LNCaP clone FGC (cell line): ENCODE measurements at places on chromosomes 6 and 20.

DNA sequence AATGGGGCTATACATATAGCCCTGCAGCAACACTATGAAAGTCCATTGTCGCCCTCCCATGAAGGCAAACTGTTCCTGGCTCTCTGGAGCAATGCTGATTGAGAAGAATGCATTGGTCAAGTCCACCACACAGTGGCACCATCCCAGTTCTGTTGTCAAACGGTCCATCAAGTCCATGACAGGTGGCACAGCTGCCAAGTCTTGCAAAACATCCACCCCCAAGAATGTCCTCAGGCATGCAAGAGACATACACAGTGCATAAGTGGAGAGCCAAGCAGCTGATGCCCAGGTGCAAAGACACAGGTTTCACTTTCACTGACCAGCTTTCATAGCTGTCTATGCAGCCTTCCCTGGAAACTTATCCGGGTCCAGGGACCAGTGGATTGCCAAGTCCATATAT lies 17.5 kb downstream of the ZNF391 start:
- no peak for DNase-seq

DNA sequence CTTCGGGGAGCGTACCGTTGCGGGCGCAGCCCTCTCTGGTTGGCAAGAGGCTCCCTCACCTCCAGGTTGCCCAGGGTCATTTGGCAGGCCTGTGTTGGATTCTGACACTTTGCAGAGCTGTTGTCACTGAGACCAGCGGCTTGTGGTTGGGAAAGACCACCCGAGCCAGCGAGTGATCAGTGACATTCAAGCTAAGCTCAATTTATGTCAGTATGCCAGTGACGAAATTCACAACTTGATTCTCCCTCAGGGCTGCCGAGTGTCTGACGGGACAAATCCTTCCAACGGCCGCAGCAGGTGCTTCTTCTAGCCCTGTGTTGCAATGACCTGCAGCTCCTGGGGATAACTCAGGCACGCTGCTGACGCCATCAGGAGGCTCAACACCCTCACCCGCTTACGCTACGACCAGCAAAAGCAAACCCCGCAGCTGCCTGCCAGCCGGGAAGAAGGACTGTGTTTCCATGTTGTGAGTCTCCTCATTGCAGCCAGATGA lies 16.9 kb upstream of the SLC22A2 start:
- no peak for DNase-seq

DNA sequence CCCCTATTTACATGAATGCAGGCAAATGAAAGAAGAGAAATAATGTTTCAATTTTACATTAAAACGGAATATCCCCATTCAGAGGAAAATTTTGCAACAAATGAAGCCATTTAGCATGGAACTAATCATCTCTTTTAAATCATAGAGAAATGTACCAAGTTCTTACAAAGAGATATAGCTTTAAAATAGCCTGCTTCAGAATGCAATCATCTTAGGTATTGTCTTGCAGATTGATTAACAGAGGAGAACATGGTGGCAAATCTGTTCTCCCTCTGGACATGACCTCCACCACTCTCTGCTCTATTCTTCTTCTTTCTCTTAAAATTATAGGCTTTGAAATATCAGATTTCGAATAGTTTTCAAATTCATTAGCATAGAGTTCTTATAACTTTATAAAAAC lies 155.7 kb upstream of the DTNBP1 start:
- DNase-seq = no peak

DNA sequence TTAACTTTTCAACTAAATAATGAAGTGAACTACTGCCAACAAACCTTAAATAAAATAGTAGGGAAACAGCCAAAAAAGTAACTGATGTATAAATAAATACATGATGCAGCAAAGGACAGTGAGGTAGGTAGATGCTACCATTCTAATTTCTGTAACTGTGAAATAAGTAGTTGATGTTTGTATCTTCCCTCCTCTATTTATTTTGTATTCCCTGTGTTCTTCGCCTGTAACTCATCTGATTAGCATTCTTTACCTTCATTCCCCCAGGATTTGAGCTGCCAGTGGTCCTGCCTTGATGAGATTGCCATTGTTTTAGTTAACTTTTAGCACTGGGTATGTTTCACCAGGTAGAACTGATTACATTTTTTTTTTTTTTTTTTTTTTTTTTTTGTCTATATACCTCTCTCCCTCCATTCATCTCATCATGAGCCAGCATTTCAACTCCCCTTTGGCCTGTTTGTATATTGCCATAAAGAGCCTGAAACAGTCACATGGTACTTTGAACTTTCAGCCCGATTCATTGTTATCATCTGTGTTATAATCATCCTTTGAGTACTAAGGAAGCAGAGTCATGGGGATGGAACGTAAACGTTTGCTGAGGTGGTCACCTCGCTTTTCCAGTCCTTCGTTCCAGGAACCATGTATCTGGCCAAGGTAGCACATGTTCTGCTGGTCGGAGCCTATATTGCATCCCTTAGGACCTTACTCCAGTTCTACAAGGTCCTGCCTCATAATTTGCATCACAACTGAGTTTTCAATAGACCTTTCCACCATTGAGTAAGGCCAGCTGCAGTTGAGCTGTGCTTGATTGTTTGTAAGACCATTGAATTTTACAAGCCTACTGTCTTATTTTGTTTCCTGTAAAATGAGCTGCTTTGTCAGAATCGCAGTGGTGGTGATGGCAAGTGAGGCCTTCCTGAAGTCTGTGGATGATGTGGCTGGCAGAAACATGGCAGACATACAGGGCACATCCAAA lies 107.6 kb downstream of the JAG1 start:
- DNase-seq = peak; percentile 34

DNA sequence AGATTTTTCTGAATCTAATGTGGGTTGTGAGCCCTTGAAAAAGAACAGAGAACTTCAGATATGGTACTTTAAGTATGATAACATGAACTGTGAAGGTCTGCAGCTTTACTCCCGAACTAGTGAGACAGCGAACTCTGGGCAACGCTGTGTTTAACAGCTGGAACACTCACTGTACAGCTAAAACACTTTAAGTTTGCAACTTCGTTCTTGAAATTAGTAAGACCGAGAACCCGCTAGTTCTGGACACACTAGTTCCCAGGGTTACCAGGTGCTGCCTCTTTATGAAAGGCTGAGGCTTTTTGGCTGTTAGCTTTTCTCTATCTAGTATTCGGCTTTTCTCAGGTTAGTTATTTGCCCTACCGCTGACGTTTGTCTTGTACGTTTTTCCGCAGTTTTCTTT lies 52.9 kb downstream of the RIOK1 start:
- DNase-seq = no peak

DNA sequence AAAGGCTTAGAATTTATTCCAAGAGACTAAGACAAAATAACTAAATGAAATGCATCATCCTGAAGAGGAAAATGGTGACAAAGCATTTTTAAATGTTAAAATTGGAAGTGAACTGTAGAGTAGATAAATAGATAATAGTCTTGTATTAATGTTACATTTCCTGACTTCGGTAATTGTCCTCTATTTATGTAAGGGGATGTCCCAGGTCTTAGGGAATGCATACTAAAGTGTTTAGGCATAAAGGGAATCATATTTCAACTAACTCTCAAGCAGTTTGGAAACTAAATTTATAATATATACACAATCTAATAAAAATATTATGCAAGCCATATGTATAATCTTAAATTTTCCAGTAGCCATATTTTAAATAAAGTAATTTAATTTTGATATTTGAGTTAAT lies 159.3 kb downstream of the WDR27 start:
- DNase-seq = no peak

GRCh38 chr20:6140947-6141346 lies 18.1 kb upstream of the FERMT1 start:
- no peak for DNase-seq

DNA sequence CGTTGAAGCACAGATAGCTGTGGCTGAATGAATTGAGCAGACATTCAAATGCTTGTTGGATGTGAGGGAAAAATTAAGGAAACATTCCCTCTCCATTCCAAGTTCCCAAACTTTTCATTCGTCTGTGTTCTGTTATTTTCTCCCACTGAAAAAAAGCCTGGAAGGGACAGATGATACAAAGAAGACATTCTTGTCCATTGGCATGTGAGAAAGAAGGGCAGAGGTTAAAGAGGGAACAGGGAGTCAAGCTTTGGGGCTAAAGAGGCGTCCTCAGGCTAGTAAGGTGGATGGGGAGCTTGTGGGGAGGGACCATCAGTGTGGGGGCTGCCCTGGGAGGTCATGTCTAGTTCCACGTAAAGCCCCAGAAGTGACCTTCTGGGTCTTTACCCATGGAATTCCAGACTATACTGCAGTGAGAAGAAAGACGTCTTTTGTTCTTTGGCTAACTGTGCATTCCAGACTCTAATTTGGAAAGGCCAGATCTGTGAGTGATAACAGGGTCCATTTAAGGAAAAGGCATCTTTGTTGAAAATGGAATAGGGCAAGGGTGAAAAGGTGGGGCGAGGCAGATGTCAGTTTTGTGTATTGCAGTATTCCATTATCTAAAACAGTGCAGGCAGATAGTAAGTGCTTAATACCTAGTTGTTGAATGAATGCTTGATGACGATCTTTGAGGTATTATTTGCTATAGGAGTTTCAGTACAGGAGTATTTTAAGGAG lies 117.5 kb downstream of the SOX4 start:
- no peak for DNase-seq

- DNase-seq = no peak
These were observed 24.7 kb downstream of the TRAF3IP2 start for GRCh38 chr6:111580826-111581505.

DNA sequence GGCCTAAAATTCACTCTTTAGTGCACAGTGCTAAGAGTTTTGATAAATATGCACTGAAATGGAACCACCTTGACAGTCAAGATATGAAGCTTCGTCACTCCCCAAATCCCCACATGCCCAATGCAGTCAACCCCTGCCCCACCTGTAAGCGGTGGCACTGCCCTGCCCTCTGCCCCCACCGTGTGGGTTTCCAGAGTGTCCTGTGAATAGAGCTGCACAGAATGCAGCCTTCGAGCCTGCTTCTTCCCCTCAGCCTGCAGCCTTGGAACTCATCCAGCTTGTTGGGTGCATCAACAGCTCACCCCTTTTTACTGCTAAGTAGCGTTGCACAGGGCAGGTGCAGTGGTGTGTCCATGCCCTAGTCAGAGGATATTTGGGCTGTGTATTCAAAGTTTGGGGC lies 216.3 kb downstream of the SYNDIG1 start:
- DNase-seq = no peak

- no peak for DNase-seq
These were observed at the start of gene TRIM15 for GRCh38 chr6:30163090-30163917. Gene TRIM15 (plus strand): TSS chr6:30163546. CDS start chr6:30163685, 139 bp downstream.

- DNase-seq = no peak
These were observed 53.4 kb downstream of the HIVEP1 start for GRCh38 chr6:12065321-12066140.

DNA sequence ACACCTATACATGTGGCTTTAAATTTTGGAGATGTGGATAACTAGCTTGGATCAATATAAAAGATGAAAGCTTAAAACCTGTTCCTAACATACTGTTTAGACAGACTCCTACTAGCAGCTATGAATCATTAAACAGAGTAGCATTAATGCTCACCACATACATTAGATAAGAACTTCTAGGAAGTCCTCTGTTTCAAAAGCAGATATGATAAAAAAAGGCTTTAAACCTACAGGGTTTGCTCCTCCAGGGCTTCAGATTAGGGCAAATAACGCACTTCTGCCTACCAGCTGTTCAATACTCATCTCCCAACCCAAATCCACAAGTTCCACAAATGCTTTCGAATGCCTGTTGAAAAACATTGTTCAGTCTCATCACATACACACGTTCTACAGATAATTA lies 1.5 kb downstream of the REPS1 start:
- DNase-seq = no peak

GRCh38 chr6:16059496-16059895 lies 69.4 kb upstream of the MYLIP start:
- DNase-seq = no peak

- DNase-seq = peak; percentile 95
These were observed 67.2 kb downstream of the PTPN1 start for GRCh38 chr20:50577175-50578018.

GRCh38 chr6:40803897-40804702 lies 216.9 kb upstream of the LRFN2 start:
- DNase-seq = no peak

- DNase-seq = no peak
These were observed 21.2 kb upstream of the ELOVL5 start for GRCh38 chr6:53369876-53370515.

- no peak for DNase-seq
These were observed 19.1 kb upstream of the TSHZ2 start for GRCh38 chr20:52953020-52953419.

GRCh38 chr6:40599555-40599954 lies 12.4 kb upstream of the LRFN2 start:
- DNase-seq = no peak

- no peak for DNase-seq
These were observed 11.0 kb downstream of the TREM1 start for GRCh38 chr6:41275489-41275888.

DNA sequence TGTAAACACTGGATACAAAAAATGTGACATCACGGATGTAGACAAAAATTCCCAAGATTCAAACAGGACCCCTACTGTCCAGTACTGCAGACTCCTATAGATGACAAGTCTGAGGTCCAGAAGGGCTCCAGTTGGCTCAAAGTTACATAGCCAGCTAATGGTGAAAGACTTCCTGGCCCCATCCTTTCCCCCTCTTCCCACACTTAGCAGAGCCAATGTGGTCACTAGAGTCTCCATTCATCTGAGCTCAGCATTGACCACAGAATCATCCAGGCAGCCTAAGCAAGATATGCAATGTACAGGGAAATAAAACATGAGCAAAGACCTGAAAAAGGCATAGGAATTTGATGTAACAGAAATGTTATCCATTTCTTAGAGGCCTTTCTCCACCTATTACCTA lies 180.5 kb downstream of the ADAT2 start:
- no peak for DNase-seq

DNA sequence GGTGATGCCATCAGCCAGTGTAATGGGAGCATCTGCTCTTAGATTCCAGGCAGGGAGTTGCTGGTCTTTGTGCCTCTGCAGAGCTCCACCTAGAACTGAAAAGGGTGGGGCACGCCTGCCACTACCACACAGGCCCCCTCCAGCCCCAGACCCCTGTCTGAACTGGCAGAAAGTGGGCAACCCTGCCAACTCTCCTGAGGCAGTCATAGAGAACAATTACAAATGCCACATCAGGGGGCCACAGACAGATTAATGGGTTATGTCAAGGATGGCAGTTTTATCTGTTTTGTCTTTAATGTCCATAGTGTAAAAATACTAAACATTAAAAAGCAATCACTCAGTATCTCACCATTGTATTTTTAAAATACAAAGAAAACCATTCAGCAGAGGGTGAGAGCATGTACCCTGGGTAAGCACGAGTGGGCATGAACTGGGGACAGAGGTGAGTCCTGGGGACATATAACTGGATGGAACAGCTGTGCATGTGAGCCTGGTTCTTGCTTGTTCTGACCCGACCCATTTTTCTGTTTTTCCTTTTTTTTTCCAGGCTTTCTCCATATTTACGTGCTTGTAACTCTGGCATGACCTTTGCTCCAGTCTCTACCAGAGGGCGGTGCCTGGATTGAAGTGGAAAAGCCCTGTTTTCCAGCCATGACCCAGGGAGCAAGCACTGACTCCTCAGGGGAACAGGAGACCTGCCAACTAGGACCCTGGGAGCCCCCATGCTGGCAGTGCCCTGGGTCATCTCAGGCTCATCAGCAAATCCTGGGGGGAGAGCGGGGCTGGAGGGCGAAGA lies 8.2 kb downstream of the TRAF3IP2 start:
- no peak for DNase-seq

GRCh38 chr6:21053612-21054011 lies 519.4 kb downstream of the CDKAL1 start:
- DNase-seq = no peak
